ENCODE measurements at places on chromosomes 4 and X.

DNA sequence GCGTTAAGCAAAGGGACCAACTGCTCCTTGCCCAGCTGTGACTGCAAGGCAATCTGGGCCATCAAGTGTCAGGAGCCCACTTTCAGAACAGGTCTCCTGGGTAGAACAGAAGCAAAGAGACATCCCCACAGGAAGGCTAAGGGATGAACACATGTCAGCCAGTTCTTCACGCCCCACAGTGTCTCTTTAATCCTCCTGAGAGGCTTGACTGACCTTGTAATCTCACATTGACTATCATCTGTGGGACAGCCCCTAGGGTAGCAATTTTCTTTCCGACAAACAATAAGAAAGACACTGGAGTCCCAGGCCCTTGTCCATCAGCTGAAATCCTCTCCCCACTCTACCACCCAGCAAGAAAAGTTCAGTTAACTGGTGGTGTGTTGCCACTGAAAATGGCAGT, 1.0 kb downstream of the CHRDL1 start:
- DNase-seq = no peak

GRCh38 chr4:82519776-82520175, 42.0 kb downstream of the TMEM150C start:
- no peak for DNase-seq

DNA sequence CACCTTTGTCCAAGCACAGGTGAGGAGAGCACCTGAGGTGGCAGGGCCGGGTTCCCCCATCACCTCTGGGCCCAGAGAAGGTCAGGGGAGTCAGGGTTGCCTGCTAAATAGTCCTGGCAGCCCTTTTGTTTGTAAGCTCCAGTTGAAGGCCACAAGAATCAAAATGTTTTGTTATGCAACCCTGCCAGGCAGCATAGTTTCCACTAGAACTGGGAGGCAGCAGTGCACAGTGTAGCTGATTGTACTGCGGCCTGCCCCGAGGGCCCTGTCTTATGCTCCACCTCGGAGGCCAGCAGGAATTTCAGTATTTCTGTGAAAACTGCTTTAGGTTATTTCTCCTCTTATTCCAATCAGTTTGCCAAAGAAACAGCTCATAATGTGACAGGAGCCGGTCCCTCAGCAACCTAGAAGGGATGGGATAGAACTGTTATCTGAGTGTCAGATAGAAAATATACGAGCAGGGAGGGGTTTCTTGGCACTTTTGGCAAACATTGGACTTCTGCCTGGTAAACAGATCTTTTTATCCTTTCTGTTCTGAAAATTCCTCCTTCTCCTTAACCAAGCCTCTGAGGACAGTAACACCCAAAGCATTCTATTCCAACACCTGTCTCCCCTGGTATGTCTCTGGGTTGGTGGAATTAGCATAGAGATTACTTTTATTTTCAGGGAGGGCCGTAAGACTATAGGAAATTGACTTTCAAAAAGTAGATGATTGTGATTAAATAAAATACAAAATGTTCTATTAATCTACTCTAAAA, 93.6 kb downstream of the LNX1 start:
- no peak for DNase-seq

DNA sequence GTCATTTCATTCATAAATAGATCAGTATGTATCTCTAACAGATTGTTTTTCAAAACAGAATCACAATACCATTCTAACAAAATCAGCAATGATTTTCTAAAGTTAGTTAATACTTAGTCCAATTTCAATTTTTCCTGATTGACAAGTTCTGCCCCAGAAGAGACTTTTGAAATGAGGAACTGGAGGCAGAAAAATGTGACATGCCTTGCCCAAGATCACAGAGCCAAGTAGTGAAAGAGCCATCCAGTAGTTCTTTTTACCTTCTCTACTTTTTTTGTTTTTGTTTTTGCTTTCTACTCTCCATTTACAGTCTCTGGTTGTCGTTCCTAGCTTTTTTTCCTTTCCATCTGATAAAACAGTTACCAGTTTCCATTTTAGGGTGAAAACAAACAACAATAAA, 129.3 kb upstream of the TMEM164 start:
- no peak for DNase-seq

- DNase-seq = no peak
Measured at GRCh38 chr4:123922847-123923246, 526.3 kb downstream of the SPRY1 start.

GRCh38 chr4:4425696-4426095, 38.8 kb downstream of the NSG1 start:
- DNase-seq = no peak

GRCh38 chrX:133215747-133216146, 2.4 kb downstream of the TFDP3 start:
- no peak for DNase-seq

- DNase-seq = no peak
Measured at GRCh38 chr4:128285085-128285997, 2.3 kb downstream of the PGRMC2 start.

DNA sequence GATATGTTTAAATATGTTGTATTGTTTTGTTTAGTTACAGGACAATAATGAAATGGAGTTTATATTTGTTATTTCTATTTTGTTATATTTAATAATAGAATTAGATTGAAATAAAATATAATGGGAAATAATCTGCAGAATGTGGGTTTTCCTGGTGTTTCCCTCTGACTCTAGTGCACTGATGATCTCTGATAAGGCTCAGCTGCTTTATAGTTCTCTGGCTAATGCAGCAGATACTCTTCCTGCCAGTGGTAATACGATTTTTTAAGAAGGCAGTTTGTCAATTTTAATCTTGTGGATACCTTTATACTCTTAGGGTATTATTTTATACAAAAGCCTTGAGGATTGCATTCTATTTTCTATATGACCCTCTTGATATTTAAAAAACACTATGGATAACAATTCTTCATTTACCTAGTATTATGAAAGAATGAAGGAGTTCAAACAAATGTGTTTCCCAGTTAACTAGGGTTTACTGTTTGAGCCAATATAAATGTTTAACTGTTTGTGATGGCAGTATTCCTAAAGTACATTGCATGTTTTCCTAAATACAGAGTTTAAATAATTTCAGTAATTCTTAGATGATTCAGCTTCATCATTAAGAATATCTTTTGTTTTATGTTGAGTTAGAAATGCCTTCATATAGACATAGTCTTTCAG, 26.9 kb downstream of the NUDT6 start:
- no peak for DNase-seq

DNA sequence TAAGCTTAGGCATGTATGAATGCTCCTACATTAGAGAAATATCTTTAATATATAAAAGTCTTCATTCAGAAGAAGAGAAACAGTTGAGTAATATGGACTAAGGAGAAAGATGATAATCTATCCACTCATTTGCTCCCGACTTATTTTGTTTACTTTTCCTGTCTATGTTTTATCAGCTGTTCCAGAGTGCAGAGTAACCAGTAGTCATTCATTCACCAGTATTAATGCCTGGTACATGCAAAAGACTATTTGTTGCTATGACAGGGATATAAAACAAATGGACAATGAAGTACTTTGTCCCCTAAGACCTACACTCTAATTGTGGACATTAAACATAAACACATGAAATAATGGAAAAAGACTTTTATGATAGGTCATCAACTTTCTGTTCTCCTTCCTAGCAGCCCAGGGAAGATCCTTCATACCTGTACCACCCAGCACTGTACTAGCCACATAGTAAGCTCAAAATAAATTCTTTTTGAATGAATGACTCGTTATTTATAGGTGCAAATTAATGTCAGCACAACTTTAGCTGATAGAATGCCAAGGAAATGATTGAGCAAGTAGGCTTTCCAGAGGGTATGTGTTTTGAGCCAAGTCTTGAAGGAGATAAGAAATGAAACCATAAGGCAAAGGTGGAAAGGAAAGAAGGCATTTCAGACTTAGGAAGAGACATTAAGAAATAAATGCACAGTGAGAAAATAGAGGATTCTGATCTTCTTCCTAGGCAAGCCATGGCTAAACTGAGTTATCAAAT, 45.0 kb upstream of the IL13RA1 start:
- DNase-seq = no peak

- no peak for DNase-seq
Measured at GRCh38 chrX:28901637-28902036, 314.4 kb downstream of the IL1RAPL1 start.

- no peak for DNase-seq
Measured at GRCh38 chrX:107454302-107454701, 4.8 kb downstream of the FRMPD3 start.

DNA sequence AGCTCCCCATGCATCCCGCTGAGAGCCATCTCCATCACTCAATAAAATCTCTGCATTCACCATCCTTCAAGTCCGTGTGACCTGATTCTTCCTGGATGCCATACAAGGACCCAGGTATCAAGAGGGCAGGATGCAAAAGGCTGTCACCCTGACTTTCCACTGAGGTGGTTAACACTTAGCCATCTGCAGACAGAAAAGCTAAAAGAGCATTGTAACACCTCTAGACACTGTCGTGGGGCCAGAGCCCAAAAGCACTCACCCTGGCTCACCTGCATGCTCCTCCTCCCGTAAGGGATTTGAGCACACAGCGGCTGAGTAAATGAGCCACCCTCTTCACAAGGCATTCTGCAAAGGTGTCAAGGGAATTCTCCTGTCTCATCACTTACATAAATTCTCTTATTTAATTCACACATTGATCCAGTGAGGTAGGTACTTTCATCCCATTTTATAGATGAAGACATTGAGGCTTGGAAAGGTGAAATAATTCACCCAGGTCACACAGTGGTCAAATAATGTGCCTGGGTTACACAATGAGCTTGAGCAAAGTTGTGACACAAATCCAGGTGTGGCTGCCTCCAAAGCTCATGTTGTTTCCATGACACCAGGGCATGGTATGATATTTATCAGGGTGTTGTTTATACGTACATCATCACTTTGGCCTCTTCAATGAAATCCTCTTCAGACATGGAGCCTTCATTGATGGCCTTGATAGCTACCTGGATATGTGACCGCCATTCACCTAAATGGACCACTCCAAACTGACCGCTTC, 48.0 kb downstream of the TXK start:
- no peak for DNase-seq

- no peak for DNase-seq
Measured at GRCh38 chrX:37658343-37659030, 27.1 kb upstream of the XK start.

- DNase-seq = no peak
Measured at GRCh38 chr4:102843273-102843672, 15.9 kb upstream of the UBE2D3 start.

All from GM06990 (cell line).